Effector memory CD8-positive, alpha-beta T cell (primary cell): ENCODE measurements at places on chromosomes 1 and 21.

GRCh38 chr1:200040481-200041138 is 13.1 kb downstream of the NR5A2 start:
- no peak for DNase-seq

DNA sequence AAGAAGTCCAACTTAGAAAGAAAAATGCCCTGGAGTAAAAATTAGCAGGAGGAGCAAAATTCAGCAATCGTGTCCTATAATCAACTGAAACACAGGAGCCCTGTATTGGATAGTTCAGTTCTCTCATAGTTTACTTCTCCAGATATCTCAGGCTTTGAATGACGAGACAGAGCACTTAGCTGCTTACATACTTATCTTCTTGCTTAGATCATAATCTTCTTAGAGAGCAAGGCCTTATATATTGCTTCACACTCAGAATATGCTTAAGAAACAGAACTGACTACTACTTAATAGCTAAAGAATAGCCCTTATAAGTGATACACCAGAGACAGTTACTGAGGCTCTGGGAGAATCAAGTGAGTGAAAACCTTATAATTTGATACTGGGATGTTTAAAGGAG is 38.9 kb downstream of the TOR3A start:
- DNase-seq = no peak

GRCh38 chr1:167683641-167684502 is 37.9 kb upstream of the MPZL1 start:
- DNase-seq = no peak

DNA sequence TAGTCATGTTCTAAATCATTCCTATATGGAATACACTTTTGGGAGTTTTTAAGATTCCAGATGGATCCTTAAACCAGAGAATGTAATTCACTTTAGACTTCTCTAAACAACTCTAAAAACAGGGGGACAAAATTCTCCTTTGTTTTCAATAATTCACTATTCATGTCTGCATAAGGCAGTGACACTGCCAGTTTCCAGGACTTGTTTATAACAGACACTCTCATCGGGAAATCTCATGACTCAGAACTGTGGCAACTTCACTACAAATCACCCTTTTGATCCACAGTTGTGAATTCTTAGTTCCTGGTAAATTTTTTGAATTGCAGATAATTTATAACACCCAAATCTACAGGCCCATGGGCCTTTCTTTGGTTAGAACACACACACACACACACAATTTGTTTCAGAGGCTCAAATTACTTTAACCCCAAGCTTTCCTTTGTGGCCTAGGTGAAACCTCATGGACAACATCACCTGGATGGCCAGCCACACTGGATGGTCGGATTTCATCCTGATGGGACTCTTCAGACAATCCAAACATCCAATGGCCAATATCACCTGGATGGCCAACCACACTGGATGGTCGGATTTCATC is at the start of gene OR2T4:
Gene OR2T4 (plus strand): TSS at position 545 of the 595 bp plus-strand sequence. CDS start 0 bp downstream, at position 545.
- no peak for DNase-seq

- peak; percentile 61 for DNase-seq
Measured at GRCh38 chr1:40316595-40317393, at the start of gene COL9A2. Gene COL9A2, minus strand, starts transcription at chr1:40317286. Its CDS starts 89 bp downstream, at chr1:40317197.

DNA sequence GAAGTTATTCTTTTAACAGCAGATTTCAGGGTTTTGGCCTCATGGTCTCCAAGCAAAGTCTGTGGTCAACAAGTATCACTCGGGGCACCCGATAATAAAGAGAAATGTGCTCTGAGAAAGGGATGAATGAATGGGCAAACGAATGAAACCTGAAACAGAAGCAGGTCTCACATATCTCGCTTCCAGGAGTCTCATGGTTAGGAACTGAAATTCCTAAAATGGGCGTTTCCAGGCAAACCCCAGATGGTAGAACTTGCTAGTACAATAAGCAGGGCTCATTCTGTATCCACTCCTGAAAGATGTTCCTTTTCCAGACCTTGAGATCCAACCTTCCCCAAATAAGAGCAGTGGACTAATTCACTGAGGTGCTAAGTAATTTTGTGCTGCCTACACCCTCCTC is 87.2 kb downstream of the LAMC2 start:
- DNase-seq = no peak
